GM23248 (cell line): ENCODE measurements at places on chromosomes 16 and 17. TPM values are rescaled to one million over a fixed set of nuclear protein-coding genes. Genes with fewer than 3 reads are reported as not detected.

- peak; percentile 32 for DNase-seq
Measured at GRCh38 chr16:70432723-70433457, 6.0 kb downstream of the ST3GAL2 start.

GRCh38 chr17:33562792-33563191 is 269.7 kb upstream of the ASIC2 start:
- DNase-seq, result no peak

- DNase-seq, result no peak
Measured at GRCh38 chr16:23836404-23837311, 875 bp downstream of the PRKCB start.

The PRPSAP1 gene
- 44.5 and 53.2 TPM in 2 replicates for total RNA-seq

The HBQ1 gene
- total RNA-seq, result not detected in 2 replicates

The RUSF1 gene
- 68.2 and 74.0 TPM in 2 replicates for total RNA-seq

DNA sequence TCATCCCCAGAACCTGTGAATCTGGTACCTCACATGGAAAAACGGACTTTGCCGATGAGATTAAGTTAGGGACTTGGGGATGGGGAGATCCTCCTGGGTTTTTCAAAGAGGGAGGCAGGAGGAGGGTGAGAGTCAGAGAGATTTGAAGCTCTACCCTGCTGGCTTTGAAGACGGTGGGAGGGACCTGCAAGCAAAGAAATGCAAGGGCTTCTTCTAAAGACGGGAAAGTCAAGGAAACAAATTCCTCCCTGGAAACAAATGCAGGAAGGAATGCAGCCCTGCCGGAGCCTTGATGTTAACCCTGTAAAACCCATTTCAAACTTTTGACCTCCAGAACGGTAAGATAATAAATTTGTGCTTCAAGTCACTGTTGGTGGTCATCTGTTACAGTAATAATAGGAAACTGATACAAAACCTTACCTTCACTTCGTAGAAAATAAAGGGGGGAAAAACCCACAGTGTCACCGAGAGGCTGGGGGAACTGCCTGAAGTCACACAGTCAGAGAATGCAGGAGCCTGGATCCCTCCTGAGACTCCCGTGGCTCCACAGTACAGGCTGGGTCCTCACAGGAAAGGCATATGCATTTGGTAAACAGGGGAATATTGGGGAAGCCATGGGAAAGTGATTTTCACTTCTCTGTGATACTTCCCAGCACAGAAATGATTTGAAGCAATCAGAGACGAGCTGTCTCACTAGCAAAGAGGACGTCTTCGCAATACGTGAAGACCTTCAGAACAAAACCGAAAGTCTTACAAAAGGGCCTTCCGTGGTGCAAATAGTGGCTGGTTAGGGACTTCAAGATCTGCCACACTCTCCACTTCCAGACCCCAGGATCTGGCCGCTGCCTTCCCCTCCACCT is 58.9 kb upstream of the CLEC3A start:
- no peak for DNase-seq

DNA sequence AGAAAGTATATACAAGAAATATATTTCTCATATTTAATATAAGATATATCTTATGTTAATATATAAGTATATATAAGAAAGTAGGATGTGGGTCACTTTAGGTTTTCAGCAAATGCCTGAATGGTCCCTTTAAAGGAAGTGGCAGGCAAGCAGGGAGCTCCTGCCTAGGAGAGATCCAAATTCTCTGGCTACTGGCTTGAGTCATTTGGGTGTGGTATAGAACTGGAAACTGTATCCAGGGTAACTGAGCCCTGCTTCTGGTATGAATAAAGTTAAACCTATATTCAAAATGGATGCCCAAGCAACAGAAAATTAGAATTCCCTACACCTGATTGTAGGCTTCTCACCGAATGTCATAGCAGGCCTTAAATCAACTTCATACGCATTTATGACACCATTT is 144.4 kb downstream of the ZNF18 start:
- peak; percentile 1 for DNase-seq

The ABCA8 gene
- total RNA-seq, result 8.0 and 14.4 TPM in 2 replicates

- DNase-seq, result no peak
Measured at GRCh38 chr16:86870380-86870779, 292.0 kb downstream of the FOXL1 start.

DNA sequence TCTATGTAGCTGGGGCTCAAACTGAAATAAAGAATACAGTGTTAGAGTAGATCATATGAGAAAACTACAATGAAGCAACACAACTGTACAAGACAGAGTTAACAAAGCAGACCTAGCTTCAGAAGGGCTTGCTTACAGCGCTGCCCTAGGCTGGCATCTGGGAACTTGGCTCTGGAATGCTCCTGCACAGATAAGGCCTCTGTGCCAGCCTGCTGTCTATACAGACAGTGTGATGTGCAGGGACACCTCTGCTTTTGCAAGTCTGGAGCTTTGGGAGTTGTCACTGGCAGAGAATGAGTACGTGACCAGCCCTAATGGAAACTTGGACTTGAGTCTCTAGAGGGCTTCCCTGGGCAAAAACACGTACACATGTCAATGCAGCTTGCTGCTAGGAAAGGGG is 32.1 kb upstream of the SLC38A8 start:
- no peak for DNase-seq

DNA sequence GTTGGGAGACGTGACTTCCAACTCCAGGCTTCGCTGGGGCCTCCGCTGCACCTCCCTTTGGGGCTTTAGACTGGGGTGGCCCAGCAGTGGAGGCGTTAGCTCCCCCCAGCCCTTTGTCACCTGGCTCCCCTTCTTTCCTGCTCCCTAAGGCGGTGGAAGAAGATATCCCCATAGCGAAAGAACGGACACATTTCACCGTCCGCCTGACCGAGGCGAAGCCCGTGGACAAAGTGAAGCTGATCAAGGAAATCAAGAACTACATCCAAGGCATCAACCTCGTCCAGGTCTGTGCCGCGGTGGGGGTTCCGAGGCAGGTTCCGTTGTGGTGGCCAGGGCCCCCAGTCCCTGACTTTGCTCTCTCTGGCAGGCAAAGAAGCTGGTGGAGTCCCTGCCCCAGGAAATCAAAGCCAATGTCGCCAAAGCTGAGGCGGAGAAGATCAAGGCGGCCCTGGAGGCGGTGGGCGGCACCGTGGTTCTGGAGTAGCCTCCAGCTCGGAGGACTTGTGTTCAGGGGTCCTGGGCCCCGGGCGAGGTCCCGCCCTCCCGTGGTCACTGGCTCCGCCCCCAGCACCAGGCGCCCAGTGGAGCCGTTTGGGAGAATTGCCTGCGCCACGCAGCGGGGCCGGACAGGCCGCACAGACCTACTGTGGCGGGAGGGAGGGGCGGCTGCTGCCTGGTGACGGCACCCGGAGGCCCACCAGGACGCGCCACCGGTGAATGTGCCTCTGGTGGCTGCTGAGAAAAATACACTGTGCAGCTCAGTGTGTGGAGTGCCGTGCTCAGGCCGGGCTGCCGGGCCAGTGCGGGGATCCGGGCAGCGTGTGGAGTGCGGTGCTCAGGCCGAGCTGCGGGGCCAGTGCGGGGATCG is 3.8 kb downstream of the MRPL12 start:
- DNase-seq, result no peak

The CCL5 gene
- total RNA-seq, result not detected in 2 replicates

The CSHL1 gene
- not detected in 2 replicates for total RNA-seq
